NCI-H2227 treated with DMSO at 0.1 percent for 48 hours (cell line): ENCODE measurements at places on chromosomes 16 and 17.

DNA sequence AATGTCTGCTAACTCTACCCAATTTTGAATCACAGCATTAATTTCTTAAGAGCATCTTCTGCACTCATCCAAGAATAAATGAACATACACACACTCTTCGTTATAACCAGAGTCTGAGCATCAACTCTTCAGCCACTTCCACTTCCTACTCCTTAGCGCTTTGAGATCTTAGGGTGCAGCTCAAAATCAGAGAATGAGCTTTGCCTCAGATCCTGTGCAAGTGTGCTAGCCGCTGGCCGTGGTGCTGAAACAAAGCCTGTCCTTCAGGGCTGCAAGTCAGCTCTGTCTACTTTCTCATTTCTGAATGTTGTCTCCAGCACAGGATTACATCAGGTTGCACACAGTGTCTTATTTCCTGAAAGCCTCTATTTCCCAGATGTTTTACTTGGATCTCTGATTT lies 165.4 kb downstream of the AIPL1 start:
- DNase-seq = no peak

DNA sequence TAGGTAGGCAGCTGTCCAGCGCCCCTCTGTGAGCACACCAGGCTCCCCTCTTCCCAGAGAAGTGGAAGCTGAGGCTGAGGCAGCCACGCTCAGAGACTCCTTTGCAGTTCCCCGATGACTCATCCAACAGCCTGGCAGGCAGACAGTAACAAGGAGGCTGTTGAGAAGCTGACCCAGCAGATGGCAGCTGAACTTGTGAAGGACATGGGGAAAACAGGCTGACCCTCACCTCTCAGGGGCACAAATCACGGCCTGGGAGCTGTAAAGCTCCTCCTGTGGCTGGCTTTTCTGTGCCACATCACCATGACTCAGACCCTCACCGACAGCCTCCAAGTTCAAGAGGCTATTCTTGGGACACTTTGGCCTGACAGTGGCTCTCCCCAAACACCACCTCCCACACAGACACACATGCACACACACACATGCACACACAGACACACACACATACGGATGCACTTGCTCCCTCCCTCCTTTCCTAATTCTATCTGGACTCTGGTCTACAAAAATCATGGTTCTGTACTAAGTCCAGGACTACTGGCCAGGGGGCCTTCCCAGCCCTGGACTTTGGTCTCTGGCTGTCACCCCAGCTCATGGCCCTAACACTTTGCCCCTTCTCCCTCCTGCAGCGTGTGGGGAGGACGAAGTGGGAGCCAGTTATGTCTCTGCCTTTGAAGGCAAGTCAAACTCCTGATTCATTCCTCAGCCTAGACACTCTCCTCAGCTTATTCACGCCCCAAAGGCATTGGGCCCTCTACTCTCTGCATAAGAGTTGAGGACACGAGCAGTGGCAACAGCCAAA lies 23.2 kb downstream of the MAP3K14 start:
- DNase-seq = no peak

DNA sequence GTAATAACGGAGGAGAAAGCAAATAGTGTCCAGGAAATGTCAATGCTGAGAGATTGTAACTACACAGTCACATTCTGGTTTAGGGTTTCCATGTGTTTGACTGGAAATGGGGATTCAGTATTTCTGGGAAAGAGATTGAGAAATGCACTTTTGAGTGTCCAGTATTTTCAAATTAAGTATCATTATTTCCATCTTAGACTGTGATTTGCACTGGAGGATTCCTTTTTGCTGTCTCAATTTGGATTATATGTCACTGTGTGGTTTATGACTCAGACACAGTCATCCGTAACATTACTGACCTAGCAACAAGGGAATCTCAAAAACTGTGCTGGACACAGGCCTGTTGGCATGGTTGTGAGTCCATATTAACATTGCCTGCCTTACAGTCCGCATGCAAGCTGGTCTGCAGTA lies 681.4 kb downstream of the CDH11 start:
- DNase-seq = no peak

- DNase-seq = no peak
Observed at GRCh38 chr17:79866791-79867518, 27.7 kb upstream of the CBX4 start.
